ENCODE measurements at places on chromosomes 1 and 21.

DNA sequence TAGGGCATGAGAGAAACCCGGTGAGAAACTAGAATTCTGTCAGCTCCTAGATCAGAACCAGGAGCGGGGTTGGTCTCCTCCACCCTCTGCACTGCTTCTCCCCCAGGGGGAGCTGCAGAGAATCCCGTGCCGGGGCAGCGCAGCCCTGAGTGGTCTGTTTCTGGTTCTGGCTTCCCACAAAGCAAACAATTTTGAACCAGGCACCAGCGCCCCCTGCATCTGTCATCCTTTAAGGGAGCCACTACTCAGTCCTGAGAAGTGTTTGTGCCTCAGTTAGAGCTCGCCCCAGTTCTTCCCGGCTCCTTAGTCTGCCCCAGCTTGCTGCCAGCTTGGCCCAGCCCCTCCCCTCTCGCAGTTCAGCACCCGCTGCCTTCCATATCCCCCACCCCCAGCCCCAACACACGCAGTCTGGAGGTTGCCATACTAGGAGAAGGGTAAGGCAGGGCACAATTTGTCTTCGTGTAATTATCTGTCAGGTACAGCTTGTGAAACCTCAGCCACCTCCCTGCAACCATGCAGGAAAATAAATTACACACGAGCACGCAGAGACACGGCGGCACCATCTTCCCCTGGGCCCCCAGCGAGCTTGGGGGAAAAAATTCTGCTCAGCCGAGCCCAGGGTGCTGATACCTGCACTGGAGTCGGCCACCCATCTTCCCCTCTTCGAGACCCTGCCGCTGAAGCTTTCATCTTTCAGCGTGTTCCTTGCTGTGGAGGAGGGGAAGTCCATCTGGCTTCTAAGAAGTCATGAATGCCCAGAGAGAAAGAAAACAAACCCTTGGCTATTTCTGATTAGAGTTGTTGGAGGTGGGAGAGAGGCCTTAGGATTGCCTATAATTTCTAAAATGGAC lies 62.6 kb upstream of the CD1D start:
- DNase-seq: no peak

DNA sequence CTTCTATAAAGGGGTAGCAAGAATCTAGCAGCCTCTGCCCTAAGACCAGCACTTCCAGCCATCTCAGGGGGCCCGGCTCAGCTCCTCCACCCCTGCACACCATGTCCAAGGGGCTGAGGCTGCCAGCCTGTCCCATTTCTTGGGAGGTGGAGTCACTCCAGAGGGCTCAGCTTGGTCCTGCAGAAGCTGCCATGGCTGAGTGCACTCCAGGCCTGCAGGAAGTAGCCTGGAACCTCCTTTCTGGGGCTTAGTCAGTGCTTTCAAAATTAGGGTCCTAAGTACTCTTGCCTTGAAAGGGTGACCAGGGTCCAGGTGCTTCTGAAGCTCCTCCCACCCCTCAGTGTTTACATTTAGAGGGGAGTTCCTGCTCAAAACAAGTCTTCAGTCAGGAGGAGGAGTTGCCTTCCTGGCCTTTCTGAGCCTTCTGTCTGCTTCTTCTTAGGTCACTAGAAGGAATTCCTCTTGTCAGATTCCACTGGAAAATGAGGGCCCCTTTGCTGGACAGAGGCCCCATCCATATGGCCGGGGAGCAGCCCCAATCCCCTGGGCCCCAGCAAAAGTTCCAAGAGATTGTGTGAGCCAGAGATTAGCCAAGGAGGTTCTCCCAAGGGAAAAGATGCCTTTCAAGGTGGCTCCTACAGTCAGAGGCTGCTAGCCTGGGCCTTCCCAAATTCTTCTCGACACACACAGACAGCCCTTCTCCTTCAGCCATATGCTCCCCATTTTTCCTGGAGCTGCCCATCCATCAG lies 128.1 kb upstream of the VAMP3 start:
- DNase-seq: no peak

GRCh38 chr1:12447849-12448312 lies 170.1 kb downstream of the DHRS3 start:
- no peak for DNase-seq

GRCh38 chr1:35505911-35506798 lies 51.0 kb downstream of the KIAA0319L start:
- DNase-seq: no peak

GRCh38 chr1:177847843-177848242 lies 122.0 kb downstream of the SEC16B start:
- DNase-seq: no peak

DNA sequence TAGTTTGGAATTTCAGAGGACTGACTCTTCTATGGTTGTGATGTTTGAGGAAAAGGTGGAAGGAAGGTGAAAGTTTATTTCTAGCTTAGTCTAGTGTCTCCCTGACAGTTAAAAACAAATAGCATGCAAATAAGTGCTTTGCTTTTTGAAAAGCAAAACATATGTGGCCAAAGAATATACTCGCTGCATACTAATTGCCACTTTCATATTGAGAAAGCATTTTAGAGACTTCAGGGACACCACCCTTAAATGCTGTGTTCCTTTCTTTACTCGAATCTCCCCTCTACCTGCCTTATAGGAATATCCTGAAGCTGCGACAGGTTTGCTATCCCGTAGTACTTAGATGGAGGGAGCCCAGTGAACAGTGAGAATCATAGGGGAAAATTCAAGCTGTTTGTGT lies 23.2 kb downstream of the GLUL start:
- no peak for DNase-seq

- no peak for DNase-seq
Measured at GRCh38 chr1:95770581-95770980, 536.6 kb downstream of the RWDD3 start.

DNA sequence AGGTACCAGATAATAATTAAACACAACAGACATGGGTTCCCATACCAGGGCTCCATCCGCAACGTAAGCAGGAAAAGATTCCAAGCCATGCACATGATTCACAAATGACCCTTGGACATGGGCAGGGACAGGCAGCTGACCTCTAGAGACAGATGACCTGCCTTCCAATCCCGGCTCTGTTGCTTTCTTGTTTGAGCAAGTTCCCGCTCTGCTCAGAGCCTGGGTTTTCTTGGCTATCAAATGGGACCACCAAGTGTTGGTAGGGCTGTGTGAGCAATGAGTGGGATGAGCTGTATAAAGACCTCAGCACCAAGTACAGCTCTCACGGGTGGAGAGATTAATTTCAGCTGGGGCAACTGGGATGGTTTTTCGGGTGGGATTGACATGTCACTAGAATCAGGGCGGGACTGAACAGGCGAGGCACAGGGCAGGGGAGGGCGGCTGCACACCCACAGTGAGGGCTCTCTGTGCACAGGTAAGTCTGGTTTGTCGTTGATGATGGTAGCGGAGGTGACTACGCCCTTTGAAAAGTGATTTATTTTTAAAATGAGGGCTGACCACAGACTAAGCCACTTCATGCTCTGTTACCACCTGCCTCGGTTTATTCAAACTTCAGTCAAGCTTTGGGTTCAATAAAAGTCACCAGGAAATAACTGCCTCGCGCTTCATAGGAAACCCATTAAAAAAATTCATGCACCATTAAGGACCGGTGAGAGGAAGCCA lies 57.5 kb upstream of the IFFO2 start:
- no peak for DNase-seq

GRCh38 chr1:50123071-50123470 lies 14.4 kb downstream of the ELAVL4 start:
- no peak for DNase-seq

- DNase-seq: no peak
Measured at GRCh38 chr1:54378874-54379554, 27.2 kb downstream of the SSBP3 start.

GRCh38 chr1:209564849-209565248 lies 18.7 kb upstream of the CAMK1G start:
- DNase-seq: no peak

DNA sequence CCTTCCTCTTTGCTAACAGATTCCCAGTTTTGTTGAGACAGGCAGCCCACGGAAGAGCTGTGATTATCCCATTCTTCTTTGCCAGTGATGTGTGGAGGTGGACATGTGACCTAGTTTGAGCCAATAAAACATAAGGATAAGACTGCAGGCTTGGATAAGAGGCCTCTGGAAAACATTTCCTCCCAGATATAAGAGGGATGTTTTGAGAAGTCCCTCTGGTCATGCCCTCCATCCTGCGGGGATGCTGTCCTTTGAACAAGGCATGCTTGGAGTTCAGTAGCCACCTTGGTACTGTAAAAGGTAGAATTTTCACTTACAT lies 155.7 kb downstream of the TM2D1 start:
- no peak for DNase-seq

GRCh38 chr1:12460911-12461621 lies 156.9 kb downstream of the DHRS3 start:
- DNase-seq: no peak

GRCh38 chr1:231786126-231786525 lies 159.5 kb downstream of the DISC1 start:
- no peak for DNase-seq

GRCh38 chr1:25609921-25610320 lies 6.7 kb upstream of the MAN1C1 start:
- DNase-seq: no peak

DNA sequence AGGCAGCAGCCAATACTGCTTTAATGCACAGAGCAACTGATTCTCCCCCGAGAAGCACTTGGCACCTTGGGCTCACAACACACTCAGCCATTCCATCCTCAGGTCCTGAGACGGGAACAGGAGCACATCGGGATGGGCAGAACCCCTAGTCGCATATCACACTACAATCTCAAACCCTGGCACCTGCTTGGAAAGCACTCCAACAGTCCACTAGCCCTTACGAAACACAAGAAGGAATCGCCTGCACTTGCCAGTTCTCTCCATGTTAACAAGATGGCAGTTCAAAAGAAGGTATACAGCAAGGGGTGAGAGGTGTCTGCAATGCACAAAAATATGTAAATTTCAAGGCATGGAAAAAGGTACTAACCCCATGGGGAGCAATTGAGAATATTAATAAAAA lies 21.4 kb downstream of the JAK1 start:
- no peak for DNase-seq

GRCh38 chr1:51624855-51625254 lies 8.0 kb downstream of the OSBPL9 start:
- no peak for DNase-seq

GRCh38 chr1:42960566-42961311 lies 2.1 kb upstream of the SLC2A1 start:
- DNase-seq: no peak

GRCh38 chr1:160862203-160863060 lies at the start of gene CD244:
Gene CD244, minus strand, starts transcription at chr1:160862887. Its CDS starts 210 bp downstream, at chr1:160862677.
- DNase-seq: no peak

- no peak for DNase-seq
Measured at GRCh38 chr1:243438815-243439214, 183.0 kb downstream of the SDCCAG8 start.

GRCh38 chr1:21825393-21825792 lies 13.3 kb downstream of the LDLRAD2 start:
- no peak for DNase-seq

GRCh38 chr1:236407059-236407458 lies 13.0 kb downstream of the EDARADD start:
- DNase-seq: no peak

GRCh38 chr1:229888561-229889001 lies 178.5 kb upstream of the GALNT2 start:
- DNase-seq: no peak

- no peak for DNase-seq
Measured at GRCh38 chr1:10064416-10065343, 31.9 kb downstream of the UBE4B start.

DNA sequence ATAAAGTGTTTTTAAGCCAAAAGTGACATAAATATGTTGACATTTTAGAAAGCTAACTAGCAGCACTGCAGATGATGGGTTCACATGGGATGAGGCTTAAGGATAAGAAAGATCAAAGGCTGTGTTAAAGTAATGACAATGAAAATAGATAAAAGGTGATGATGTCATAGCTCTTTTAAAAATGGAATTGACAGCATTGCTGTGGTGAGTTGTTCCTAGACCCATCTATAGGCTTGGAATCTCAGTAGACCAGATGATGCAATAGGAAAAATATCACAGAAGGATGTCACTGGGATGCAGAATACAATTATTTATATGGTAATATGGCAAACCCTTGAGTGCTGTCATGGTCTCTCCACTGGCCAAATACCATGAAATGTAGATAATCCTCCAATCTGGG lies 286.0 kb downstream of the PLA2G4A start:
- no peak for DNase-seq

DNA sequence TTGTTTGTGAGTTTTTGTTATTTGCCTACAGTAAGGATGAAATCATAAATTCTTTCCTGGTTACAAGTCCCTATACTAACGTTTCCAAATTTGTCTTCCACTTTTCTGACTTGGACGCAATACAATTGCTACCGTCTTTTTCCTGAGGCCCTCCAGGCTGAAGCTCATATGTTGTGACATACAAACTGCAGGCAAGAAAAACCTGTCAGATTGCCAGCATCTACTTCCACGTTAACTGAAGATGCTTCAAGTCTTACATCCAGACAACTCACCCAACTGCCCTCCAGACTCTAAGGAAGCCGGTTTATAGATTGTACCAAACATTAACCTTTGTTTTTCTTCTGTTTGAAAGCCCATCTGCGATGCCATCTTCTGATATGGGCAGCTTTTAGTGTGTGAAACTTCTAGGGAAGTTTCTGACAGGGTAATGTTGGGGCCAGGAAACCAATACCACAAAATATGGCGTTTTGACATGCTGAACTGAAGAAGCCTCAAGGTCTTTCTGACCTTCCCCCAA lies 21.4 kb upstream of the RNF11 start:
- DNase-seq: no peak

DNA sequence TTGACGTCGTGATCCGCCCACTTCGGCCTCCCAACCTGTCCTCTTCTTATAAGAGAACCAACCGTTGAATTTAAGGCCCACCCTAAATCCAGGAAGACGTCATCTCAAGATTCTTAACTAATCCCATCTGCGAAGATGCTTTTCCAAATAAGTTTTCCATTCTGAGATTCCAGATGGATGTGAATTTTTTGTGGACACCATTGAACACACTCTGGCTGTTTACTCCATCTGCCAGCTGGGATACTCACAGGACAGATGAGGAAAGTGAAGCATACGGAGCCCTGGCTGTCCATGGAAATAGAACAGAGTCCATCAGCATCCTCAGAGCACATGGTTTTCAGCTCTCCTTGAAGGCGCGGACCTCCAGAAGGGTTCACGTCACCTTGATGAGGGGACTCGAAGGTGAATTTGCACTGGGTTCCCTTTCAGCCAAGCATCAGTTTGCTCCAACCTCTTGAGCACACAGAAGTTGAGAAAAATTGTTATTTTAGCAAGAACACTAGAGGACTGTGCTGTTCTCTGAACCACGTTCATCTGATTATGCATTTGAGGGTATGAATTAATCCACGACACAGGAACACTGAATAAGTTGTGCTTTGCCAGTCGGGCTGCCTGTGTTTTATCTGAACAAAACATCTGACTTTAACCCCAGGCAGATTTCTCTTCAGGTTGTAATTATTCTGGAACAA lies 68.6 kb downstream of the KAZN start:
- DNase-seq: no peak
